ENCODE measurements at places on chromosomes 11 and 22.

GRCh38 chr11:33773404-33773986, 825 bp downstream of the FBXO3 start:
- DNase-seq, result no peak

GRCh38 chr22:20115691-20116375, at the start of gene RANBP1:
Gene RANBP1 (plus strand): TSS chr22:20116104. CDS start chr22:20116185, 81 bp downstream.
- DNase-seq, result no peak

- DNase-seq, result no peak
Measured at GRCh38 chr11:117696540-117696939, 100.5 kb downstream of the DSCAML1 start.

DNA sequence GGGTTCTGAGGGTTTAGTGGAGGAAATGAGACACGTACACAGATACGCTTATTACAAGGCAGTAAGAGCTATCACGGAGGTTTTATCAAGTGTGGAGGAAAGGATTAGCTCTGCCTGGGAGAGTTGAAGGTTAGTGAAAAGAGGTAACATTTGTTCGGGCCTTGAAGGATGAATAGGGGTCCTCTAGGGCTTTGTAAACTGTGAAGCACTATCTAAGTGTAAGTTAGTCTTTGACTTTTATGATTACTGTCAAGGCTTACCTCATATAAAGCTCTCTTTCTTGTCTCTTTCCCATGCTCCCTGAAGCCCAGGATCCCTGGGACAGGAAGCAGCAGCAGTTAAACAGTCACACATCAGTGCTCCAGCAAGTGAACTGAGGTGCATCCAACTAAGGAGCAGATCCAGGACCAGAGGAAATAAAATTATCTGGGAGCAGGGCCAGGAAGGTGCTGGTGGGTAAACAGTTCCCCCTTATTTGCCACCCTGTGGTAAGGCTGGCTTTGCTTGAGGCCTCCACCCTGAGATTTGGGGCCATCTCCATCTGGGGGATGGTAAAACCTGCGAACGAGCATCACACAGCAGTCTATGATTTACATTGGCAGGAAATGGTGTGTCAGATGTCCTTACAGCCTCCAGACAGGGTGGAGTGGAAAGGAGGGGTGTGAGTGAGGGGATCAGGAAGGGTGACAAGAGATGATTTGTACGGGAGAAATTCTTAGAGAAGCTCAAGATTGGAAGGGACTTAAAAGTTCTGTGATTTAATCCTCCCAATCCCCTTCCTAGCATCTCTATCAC, 27.2 kb downstream of the GVQW3 start:
- DNase-seq, result no peak

- no peak for DNase-seq
Measured at GRCh38 chr11:103958475-103959215, 77.8 kb upstream of the DDI1 start.

DNA sequence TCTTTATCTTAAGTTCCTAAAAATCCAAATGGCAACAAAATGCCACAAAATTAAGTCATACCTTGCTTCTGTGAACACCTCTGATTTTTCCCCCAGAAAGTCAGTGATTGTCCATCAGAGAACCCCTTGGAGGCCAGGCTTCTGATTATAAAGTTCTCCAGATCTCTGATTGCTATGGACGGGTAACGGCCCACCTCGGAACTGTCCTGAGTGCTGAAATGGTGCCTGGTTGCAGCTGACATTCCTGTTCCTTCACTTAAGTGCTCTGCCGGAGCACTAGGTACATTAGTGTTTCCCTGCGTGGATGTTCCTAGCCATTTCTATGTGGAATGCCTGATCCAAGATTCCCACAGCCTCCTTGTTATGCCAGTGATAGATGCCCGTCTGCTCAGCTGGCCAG, 85.0 kb downstream of the CHST1 start:
- DNase-seq, result no peak

DNA sequence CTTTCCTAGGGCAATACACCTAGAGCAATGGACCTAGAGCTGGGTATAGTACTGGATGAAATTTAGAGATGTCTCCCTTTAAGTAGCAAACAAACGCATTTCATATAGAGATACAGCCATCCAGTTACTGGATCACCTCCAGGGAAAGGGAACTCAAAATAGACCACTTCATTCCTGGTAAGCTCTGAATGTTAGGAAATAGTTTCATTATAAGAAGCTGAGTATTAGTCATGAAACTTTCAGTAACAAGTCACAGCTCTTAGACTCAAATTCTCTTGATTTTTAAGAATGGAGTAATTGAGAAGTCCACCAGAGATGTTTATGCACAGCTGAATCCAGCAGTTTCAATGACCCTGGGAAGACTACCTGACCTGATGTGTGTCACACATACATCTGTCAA, 221.9 kb downstream of the FAM76B start:
- no peak for DNase-seq

DNA sequence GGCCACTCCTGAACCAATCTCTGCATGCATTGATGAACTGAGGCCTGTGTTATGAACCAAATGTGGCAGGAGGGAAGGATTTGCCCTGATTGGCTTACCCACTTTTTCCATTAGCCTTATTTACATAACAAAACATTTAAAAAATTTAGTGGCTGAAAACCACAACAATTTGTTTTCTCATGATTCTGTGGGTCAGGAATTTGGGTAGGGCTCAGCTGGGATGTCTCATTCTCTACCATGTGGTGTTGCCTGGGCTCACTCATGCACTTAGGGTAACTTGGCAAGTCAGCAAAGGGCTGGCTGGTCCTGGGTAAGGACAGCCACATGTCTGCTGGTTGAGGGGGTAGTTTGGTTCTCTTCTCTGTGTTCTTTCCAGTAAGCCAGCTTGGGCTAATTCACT, 35.1 kb upstream of the CYP2R1 start:
- DNase-seq, result no peak

- no peak for DNase-seq
Measured at GRCh38 chr11:70667767-70668166, 269.4 kb downstream of the CTTN start.

GRCh38 chr11:113163291-113164030, 150.9 kb upstream of the TTC12 start:
- no peak for DNase-seq

DNA sequence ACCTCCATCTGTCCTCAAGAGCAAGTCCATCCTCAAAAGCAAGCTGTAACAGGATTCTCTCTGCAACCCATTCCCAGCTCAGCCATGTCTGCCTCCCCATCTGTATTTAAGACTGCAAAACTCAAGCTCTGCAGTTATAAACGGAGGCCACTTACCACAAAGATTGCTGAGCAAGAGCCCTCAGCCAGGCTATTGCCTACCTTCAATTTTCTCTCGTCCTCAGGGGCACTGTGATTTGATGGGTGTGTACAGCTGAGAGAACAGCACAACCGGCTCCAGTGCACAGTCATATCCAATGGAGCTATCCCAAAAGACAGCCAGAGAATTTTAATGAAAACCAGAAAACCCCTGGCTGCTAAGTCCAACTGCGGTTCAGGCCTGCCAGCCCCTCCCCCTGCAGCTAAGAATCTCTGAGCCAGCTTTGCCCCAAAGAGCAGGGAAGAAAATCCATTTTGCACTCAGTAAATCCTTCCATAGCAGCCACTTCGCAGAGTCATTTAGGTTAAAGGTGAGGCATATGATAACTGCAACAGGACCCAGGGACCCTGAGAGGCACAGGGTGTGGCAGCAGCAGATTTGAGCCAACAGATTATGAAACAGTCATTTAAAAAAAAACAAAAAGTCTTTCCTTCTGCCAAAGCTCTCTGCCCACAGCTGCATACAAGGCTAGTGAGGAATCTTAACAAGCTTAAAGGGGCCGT, 37.6 kb downstream of the RAB30 start:
- no peak for DNase-seq

DNA sequence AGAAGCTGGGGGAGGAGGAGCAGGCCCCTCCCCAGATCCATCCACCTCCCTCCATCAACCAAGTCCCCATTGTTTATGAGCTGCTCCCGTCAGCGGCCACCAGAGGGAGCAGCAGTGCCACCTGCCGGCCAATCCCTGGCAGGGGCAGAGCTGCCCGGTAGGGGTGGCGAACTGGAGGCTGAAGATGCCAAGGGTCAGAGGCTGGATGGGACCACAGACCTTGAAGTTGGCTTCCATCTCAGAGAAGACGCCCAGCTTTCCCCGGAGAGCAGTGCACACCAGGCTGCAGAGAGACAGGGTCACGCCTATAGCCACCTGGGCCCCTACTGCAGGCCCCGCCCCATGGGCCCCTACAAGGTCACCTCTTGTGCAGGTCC, 3.6 kb downstream of the FIBP start:
- DNase-seq, result no peak

DNA sequence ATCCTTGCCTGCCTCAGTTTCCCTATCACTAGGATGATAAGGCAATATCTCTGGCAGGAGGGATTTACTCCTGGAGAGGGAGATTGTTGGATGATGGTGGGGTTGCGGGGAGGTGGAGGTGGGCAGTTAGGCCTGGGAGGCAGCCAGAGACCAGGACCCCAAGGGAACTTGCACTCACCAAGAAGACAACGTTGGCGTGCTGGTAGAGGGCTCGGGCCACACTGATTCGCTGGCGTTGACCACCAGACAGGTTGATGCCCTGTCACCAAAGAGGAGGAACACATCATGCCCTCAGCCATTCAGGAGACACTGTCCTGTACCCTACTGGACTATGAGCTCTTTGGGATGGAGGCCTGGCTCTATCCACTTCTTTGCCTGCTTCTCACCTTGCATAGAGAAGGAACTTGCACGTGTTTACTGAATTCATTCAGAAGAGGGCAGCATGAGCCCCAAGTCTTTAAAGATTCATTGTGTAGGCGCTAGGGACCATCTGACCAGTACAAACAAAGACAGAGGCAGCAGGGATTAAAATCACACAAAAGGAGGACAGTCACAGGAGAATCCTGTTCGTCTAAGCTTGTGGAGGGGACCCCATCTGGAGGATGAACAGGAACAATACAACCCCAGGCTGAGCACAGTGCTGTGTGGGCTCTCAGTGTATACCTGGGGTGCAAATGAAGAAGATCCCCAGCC, 24.2 kb upstream of the KCNJ11 start:
- no peak for DNase-seq

DNA sequence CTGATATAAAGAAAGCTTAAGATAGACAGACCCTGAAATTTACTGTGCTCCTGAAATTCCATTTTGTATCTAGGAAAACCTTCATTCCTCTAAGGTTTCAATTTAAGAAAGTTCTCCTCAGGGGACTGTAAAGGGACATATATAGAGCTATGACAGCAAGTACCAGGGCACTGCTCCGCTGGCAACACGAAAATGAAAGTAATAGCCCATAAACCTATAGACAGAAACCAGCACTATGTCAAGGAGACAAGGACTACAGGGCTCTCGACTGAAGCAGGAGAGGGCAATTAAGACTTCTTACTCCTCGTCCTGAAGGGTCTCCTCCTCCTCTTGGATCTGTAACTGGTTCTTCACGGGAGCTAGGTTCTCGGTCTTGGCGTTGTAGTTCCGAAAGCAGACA, 6.9 kb downstream of the FEZ1 start:
- DNase-seq, result no peak

GRCh38 chr22:50488006-50488677, 1.5 kb downstream of the MIOX start:
- no peak for DNase-seq

DNA sequence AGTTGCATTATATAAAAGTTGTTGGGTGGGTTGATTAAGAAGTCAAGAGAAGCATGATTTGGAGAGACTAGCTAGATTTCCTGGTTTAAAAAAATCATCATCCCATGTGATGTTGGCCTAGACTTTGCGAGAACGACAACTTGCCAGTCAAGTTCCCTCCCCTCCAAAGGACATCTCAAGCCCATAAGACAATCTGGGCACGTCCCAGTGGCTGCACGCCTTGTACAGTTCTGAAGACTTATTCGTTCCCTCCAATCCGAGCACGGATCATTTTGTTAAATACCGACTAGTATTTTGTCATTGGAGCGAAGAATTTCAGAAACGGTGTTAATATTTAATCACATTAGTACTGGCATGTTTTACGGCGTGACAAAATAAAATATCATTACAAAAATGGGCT, 8.0 kb downstream of the MN1 start:
- DNase-seq, result no peak

DNA sequence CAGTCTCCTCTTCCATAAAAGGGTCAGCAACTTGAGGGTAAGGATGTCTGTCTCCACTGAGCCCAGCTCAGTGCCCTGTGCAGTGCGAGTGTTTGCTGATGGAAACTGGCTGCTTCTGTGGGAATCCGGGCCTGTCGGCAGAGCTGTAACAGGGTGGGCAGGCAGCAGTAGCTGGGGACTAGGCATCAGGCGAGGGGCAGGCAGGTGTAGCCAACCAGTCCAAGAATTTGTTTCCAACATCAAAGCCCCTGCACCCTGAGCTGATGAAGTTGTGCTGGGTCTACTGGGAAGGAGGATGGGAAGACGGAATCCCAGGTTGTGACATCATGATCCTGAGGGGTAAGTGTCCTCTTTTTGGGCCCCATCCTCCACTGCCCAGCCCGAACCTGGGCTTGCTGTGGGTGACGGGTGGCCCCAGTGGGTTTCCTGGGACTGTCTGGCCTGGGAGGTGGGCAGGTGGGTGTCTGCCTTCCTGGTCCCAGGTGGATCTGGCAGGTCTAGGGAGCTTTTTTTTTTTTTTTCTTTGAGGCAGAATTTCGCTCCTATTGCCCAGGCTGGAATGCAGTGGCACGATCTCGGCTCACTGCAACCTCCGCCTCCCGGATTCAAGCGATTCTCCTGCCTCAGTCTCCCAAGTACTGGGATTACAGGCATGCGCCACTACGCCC, 11.0 kb downstream of the SLC29A2 start:
- no peak for DNase-seq

DNA sequence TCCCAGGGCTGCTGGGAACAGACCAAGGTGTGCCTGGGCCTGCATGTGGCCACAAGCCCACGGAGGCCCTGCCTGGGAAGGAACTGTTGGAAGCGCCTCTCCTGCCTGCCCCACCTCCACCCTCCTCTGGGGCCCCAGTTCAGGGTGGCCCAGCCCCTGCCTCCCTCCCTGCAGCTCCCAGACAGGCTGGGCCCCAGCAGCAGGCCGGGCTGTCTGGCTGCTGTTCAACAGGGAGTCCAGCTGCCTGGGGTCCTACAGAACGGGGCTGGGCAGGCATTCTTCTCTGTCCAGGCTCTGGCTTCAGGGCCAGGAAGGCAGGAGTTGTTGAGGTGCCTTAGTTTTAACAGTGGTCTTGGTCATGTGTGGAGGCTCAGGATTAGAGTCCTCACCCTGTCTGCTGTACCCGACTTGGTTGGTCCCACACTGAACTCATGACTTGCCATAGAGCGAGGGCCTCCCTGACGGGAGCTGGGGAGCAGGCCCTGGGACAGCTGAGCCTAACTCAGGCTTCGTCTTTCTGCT, 11.8 kb downstream of the PRDM11 start:
- DNase-seq, result no peak

GRCh38 chr22:40412441-40412840, 42.0 kb downstream of the SGSM3 start:
- DNase-seq, result no peak

DNA sequence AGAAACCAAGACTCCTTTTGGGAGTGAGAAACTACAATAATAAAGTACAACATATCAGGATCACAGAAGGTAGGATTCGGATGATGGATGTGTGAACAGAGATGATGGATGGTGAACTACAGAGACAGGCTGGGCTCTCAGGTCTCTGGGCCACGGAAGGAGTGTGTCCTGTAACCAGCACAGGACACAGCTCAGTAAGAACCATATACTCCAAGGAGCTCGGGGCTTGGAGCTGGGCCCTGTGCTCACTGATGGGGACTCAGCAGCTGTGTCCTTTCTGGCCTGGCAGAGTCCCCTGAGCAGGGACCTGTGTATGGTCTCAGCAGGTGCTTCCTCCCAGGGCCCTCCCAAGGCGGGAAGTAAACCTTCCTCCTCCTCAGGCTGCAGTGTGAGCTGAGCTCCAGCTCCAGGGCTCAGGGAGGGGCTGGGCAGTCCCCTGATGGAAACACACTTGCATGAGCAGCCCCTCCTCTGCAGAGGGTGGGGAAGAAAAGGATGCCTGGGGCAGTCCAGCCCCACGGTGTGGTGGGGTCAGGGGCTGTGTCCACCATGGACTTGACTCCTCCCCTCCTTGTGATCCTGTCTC, 39.8 kb upstream of the TOP3B start:
- no peak for DNase-seq

Measured in stimulated activated CD8-positive, alpha-beta memory T cell treated with anti-CD3 and anti-CD28 coated beads, Interleukin-4, amount 100 ng/mL, for 4 hours (primary cell).